ENCODE measurements at places on chromosomes 7 and 10. TPM values are rescaled to one million over a fixed set of nuclear protein-coding genes. Genes with fewer than 3 reads are reported as not detected.

Gene FAM13C
- total RNA-seq, result 7.3 TPM

DNA sequence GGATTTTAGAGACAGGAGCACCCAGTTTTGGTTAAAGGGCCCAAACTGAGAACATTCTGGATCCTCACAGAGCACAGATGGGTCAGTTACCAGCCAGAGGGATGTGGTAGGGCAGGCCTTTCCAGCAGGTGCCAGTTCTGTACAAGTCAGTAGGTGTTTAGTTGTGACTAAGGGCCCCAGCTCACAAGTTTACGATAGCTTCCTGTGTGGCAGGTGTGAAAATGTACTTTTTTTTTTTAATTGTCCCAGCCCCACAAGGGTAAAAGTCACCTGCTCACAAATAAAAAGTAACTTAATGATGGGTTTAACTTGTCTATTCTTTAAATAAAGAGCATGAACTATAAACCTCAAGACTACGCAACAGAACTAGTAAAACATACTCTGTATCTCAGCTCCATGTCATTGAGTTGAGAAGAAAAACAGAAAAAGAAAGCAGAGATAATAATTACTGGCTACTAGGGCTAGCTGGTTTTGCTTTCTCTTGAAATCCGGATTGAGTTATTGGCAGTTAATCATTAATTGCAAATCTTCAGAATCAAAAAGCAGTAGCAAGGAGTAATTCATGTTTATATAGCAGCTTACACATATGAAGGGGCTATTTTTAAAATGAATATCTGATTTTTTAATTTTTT, 15.4 kb downstream of the NFE2L3 start:
- no peak for DNase-seq

GRCh38 chr10:95404462-95404858, 113.7 kb upstream of the PDLIM1 start:
- DNase-seq, result no peak

DNA sequence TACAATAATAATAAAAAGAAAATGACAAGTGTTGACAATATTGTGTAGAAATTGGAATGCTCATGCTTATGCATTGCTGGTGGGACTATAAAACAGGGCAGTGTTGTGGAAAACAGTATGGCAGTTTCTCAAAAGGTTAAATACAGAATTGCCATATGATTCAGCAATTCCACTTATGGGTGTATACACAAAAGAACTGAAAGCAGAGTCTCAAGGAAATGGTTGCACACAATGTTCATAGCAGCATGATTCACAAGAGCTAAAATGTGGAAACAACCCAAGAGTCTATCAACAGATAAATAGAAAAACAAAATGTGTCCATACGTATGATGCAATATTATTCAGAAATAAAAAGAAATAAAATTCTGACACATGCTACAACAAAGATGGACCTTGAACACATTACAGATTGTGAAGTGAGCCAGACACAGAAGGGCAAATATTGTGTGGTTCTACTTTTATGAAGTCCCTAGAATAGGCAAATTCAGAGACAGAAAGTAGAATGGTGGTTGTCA, 64.8 kb upstream of the GRM8 start:
- no peak for DNase-seq

DNA sequence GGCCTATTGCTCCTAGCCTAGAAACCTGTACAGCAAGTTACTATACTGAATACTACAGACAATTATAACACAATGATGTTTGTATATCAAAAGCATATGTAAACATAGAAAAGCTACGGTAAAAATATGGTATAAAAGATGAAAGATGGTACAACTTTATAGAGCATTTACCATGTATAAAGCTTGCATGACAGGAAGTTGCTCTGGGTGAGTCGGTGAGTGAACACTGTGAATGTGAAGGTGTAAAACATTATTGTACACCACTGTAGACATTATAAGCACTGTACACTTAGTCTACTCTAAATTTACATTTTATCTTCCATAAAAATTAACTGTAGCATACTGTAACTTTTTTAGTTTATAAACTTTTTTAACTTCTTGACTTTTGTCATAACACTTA, 674.3 kb upstream of the ZWINT start:
- no peak for DNase-seq

Gene MUC12
- 0.62 TPM for total RNA-seq

GRCh38 chr7:22435105-22435504, 64.9 kb downstream of the STEAP1B start:
- no peak for DNase-seq

All from posterior vena cava (tissue), 2 donors.